ENCODE measurements at places on chromosomes 16 and 17.

DNA sequence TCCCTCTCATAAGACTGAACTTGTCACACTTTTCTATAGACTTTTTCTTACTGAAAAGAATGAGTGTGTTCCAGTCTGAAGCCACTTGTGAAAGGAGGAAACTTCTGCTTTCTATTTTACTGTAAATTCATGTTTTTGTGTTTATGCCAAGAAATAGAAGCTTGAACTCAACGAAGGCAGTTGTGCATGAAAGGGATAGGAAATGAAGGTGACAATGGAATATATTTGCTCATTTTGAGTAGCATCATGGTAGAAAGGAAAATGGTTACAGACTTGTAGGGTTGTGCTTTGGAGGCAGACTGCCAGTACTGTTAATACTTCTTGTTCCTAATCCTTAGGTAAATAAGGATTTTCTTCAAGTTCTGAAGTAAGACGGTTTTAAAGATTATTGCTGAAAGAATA lies 8.1 kb downstream of the CLTC start:
- no peak for DNase-seq

GRCh38 chr17:55605705-55606487 lies 94.6 kb upstream of the SMIM36 start:
- no peak for DNase-seq

DNA sequence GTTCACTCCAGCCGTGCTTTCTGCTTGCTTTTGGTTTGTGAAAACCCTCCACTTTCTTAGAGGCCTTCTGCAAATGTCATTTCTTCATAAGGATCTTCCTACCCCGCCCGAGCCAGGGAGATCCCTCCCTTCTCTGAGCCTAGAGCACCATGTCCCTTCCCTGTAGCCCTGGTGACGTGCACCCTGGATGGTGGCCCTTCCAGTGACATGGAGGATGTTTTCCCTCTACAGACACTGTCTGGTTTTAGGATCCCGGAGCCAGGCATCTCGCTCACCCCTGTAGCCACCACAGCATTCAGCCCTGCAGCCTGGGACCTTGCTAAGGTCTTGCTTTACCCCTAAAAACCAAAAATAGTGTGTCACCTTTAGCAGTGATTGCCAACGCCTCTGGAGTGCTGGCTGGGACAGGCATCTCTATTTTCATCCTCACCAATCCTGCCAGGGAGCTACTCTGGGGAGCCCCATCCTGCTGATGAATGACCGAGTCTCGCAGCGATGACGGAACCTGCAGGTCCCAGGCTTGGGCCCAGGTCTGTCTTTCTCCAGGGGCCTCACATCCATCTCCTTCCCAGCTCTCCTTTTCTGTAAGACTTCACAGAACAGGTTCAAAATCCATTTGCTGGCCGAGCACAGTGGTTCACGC lies 394.1 kb upstream of the TNRC6C start:
- no peak for DNase-seq

GRCh38 chr17:59845595-59846393 lies 46.9 kb downstream of the TUBD1 start:
- DNase-seq = peak; percentile 66

- no peak for DNase-seq
Observed at GRCh38 chr16:74201576-74201975, 95.0 kb upstream of the PSMD7 start.

GRCh38 chr17:68560966-68561720 lies 40.0 kb downstream of the FAM20A start:
- no peak for DNase-seq

DNA sequence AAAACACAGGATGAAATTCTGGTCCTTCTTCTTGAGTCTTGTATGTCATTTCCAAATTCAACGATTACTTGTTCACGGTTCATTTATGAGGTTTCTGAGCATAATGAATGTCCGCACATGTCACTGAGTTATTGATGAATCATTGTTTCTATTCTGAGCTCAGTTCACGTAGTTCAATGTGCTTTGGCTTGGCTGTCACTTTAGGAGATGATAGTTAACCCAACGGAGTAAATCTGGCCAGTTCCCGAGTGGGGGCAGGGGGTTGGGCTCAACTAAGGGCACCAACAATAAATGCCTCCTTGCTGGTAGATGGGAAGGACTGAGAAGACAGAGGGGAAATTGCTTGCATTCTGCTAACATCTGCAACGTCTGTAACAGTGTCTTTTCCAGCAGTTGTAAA lies 239.4 kb upstream of the HSBP1 start:
- DNase-seq = no peak

- no peak for DNase-seq
Observed at GRCh38 chr16:21973945-21974344, 20.8 kb downstream of the UQCRC2 start.

DNA sequence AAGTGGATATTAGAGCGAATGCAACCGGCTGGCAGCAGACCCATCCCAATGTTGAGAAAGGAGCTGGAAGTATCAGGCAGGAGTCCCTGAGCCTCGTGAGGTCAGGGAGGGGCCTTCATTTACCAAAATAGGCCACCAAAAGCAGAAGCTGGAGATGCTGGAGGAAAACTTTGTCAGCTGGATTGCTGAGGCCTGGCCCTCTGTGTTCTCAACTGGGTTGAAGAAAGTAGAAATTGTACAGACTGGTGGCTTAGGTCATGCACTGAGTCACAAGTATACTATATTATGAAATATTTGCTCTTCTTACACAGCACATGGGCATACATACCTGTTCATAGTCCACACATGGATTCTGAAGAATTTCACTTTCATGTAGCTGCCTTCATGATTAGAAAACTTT lies 23.2 kb upstream of the TEKT3 start:
- DNase-seq = no peak

- DNase-seq = no peak
Observed at GRCh38 chr17:39175695-39176093, 9.7 kb upstream of the ARL5C start.

- DNase-seq = no peak
Observed at GRCh38 chr17:1650731-1651558, 1.3 kb upstream of the RILP start.

- DNase-seq = no peak
Observed at GRCh38 chr17:27895123-27895895, 2.1 kb upstream of the LYRM9 start.

DNA sequence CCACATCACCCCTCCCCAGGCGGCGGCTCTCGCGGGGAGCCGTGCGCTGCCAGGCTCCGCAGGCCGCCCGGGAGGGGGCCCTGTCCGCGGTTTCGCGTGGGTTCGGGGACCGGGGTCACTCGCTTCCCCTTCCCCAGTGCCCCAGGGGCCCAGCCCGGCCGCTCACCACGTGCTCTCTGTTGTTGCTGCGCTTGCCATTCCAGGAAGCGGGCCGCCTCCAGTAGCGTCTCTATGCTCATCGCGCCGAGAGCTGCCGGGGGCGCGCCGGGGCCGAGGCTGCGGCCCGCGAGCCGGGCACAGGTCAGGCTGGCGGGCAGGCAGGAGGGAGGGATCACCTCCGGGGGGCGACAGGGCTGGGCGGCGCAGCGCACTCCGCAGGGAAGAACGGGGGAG lies 390 bp downstream of the MNT start:
- DNase-seq = peak; percentile 84

DNA sequence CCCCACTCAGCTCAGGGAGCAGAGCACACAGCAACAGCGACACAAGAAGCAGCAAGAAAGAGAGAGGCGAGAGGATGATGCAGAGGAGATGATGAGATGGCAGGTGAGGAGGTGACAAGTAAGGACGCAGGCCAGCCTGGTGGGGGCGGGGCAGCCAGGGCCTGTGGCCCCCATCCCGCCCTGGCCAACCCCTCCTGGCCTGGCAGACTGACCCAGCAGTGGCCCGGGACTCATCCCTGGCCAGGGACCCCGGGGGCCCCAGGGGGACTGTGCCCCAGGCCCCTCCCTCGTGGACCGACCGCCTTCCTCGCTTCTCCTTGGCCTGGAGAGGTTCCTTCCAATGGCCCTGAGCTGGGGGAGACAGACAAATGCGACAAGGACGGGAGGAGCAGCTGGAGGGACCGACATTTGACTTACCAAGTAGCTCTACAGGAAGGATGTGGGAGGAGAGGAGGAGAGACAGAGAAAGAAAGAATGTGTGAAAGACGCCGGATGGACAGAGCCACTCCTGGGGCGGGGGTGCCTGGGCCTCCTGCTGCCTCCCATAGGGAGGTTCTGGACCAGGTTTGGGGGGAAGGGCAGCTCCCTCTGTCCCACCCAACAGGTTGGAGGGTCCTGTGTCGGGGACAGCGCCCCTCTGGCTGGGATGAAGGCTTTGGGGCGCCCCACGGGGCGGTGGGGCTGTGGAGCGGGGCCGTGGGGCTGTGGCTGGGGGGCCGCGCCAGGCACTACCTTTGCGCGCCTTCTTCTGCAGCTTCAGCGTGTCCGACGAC lies 6.8 kb downstream of the MTSS2 start:
- DNase-seq = no peak

DNA sequence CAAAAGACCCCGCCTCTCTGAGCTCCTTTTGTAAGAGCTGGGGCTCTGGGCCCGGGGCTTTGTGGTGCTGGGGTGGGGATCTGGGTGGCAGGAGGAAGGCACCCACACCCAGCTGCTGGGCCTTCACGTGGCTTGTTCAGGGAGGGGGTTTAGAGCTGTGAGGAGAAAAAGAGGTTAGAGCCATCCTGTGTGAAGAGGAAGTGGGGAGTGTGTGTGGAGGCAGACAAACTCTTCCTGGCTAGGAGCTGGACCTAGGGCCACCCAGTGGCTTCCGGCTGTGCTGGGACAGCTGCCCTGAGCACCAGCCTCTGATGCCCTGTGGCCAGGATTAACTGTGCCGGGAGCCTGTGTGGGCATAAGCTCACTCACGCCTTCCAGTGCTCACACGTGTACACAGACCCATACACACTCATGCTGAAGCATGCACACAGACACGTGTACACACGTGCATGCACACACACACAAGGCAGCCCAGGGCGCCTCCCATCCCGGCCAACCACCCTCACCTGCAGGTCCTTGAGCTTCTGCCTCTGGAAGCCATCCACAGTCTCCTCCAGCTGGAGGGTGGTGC lies 7.4 kb downstream of the CIBAR2 start:
- peak; percentile 18 for DNase-seq

DNA sequence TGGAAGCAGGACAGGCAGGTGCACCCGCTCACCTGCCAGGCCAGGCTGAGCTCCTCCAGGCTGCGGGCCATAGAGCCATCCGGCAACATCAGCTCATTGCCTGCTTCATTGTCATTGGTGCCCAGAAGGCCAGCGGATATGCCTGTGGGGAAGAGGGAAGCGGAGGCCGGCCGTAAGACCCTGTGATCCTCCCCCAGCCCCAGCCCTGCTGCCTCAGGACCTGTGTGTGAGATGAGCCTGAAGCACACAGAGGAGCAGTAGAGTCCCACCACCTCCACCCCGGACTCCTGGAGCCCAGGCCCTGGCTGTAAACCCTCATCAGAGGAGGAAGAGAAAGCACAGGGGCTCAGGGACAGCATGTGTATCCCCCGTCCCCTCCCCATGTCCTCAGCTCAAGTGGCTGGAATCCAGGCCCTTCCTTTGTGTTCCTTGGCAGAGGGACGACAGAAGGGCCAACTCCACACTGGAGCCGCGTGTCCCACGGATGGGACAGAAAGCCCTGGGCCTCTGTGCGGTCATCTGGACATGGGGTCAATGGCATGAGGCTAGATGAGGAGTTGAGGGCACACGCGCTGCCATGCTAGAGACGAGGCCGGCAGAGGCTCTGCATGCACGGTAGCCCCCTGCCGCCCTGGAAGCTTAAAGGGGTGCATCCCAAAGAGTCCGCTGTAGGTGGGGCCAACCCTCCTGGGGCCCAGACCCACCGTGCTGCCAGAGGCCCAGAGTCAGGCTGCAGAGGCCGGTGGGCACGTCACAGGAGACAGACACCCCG lies 39.1 kb downstream of the RMI2 start:
- no peak for DNase-seq

DNA sequence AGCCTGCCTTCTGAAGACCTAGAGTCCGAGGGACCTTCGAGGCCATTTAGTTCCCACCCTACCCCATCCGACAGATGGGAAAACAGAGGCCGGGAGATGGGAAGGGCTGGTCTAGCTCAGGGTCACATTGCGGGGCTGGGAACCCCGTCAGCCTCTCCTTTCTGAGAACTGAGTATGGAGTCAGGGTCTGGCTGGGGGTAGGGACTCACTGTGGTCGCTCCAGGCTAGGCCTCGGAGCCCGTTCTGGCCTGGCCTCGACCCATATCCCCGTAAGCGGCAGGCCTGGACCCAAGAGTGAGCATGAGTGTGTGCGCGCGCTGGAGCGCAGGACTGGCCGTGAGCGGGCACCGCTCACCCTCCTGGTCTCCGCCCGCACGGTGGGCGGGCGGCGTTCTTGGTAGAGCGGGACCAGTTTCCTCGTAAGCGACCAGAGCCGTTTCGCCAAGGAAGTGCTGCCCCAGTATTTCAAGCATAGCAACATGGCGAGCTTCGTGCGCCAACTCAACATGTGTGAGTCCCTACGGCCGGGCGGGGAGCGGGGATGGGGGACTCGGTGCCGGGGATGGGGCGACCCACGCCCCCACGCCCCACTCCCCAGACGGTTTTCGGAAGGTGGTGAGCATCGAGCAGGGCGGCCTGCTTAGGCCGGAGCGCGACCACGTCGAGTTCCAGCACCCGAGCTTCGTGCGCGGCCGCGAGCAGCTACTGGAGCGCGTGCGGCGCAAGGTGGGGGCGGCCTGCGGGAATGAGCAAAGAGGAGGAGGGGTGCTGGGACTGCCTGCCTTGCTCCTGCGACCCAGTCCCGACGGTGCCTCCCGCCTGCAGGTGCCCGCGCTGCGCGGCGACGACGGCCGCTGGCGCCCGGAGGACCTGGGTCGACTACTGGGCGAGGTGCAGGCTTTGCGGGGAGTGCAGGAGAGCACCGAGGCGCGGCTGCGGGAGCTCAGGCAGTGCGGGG lies 855 bp downstream of the HSF4 start:
- DNase-seq = peak; percentile 39

DNA sequence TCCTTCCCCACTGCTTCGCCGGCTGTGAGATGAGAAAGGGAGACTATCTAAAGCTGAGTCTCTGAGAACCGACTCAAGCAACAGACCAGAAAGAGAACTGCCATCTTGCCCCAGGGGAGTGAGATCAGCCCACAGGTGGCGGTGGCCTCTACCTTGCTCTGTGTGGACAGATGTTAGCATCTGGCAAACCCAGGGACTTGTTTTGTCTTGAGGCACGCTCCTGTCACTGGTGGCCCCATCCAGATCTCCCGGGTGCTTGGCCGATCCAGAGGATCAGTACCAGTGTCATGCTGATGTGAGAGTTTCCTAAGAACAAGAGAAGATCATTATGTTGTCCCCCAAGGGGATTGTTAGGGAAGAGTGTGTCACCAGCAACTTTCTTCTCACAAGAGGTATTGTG lies 101.4 kb downstream of the CACNG3 start:
- DNase-seq = no peak
